ENCODE measurements at places on chromosomes 12 and 14.

DNA sequence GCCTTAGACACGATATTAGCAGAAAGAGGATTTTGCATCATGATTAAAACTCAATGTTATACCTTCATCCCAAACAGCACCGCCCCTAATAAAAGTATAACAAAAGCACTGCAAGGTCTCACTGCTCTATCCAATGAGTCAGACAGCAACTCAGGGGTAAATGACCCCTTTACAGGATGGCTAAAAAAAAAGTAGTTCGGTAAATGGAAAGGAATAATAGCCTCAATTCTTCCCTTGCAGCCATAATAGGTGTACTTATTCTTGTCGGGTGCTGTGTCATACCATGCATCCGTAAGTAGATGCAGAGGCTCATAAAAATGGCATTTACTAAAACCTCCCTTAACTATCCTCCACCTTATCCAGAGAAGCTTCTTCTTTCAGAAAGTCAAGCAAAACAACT is 53.9 kb upstream of the AP4S1 start:
- DNase-seq = no peak

- peak; percentile 9 for DNase-seq
These were observed 74.6 kb upstream of the MYF6 start for GRCh38 chr12:80632835-80633234.

- no peak for DNase-seq
These were observed 4.9 kb downstream of the CPNE6 start for GRCh38 chr14:24076302-24076601.

DNA sequence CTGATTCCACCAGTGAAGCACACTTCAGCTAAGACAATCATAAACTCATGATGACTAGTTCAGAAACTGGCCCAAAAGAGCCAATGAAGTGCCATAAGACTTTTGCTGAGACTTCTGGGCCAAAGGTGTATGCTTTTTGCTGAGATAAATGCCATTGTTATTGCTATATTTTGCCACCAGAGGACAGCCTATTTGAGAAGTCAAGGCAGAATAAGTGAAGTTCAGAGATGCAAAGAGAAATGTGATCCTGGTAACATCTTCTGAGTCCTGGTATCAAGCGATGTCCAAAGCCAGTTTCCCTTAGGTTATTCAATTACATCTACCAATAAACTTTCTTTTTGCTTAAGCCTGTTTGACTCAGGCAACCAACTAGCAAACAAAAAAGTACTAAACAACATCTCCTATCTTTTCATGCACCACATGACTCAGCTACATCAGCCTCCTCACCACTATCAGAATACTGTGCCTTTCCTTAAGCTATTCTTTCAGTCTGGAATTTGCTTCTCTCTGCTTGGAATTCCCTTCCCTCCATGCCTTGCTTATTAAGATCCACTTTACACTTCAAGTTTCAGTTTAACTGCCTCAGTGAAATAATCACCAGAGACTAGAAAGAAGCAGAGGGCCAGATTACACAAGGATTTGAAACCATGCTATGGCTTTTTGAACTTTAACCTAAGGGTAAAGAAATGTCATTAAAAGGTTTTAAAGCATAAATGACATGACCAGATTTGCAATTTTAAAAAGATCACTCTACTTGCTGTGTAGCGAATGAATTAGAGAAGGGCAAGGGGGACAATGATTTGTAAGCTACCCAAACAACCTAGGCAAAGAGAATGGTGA is 14.0 kb downstream of the CRY1 start:
- peak; percentile 46 for DNase-seq

- peak; percentile 41 for DNase-seq
These were observed 8.5 kb upstream of the ASCL1 start for GRCh38 chr12:102948941-102949352.

DNA sequence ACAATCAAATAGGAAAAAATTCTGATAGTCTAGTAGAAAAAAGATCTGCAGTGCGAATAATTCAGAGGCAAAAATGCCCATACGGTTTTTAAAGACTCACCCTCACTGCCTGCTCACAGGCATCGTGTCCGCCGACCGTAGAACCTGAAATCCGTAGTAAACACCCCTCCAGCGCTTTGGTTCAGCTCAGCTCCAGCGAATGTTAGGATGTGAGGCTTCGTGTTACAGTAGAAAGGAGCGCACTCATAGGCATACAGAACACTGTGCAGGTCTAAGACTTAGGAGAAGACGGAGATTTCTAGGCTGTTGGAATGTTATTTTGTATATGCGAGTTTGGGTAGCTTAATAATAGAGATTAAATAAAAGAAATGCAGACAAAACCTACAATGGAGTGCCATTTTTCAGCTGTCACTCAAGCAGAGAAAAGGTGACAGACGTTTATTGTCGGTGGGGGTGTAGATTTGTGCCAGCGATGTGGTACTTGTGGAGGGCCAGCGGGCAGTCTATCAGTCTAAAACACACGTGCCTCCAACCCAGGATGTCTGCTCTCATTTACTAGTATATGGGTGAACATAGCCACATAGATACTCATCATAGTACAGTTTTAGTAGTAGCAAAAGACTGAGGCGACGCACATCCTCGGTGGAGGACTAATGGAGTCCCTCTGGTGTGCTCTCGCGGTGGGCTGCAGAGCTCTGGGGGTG is 25.7 kb downstream of the SFSWAP start:
- no peak for DNase-seq

DNA sequence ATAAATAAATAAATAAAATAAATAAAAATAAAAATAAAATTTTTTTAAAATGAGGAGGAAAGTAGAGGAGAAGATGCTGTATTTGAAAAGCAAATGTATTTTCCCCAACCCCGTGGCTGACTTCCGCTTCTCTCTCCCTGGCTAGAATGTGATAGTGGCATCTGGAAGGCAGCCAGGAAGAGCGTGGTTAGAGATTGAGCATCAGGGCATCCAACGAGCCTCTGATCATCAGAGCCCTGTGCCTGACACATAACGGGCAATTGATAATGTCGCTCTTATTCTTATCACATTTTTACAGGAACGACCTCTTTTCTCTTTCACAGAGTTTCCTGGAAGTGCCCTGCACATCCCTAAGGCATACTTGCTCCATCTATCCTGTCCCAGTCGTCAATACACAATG is 496.9 kb upstream of the TMEM132C start:
- DNase-seq = no peak

GRCh38 chr14:94163796-94164195 is 10.3 kb upstream of the PPP4R4 start:
- no peak for DNase-seq

GRCh38 chr12:111197376-111197944 is 171.4 kb downstream of the PHETA1 start:
- no peak for DNase-seq

GRCh38 chr14:54138354-54139038 is 181.9 kb upstream of the BMP4 start:
- no peak for DNase-seq
